ENCODE measurements at places on chromosomes 2 and 18. TPM values are rescaled to one million over a fixed set of nuclear protein-coding genes. Genes with fewer than 3 reads are reported as not detected.
A peak's percentile ranks its signal among the peaks of the same experiment; 100 is the strongest.

NT5DC4 gene
- total RNA-seq: not detected

DNA sequence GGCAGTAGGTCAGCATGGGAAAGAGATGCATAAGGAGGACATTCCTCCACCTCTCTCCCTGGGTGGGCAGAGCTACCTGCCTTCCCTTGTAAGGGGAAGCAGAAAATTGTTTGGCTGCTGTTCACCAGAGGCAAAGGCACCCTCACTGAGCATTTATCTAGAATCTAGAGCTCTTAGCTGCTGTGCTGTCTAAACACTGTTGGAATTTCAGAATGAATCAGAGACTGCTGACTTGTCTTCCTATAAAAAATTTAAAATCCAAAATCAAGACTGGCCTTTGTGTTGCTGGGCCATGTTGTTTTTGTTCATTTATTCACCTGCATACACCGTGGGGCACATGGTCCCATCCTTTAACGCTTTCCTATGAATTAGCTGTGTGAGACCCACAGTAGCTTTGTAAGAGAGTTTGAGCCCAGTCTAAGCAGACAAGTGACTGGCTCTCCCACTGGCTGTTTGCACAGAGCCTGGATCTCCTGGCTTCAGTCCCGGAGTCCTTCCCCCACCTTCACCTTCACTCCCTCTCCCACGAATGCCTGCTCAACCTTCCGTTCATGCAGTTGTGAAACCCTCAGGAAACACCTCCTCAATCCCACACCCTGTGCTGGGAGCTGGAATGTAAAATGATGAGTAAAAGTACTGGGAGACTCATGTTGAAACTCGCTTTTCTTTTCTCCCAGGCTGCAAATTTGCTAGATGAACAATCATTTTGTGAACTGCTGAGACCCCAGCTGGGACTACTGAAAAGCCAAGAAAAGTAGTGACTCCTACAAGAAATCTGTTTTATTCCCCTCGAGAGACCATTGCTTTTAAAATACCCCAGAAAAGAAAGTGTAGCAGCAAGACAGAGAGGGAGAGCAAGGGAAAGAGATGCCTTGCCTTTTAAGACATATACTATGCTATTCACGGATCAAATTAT lies 76.2 kb downstream of the FAM168B start:
- no peak for DNase-seq

DNA sequence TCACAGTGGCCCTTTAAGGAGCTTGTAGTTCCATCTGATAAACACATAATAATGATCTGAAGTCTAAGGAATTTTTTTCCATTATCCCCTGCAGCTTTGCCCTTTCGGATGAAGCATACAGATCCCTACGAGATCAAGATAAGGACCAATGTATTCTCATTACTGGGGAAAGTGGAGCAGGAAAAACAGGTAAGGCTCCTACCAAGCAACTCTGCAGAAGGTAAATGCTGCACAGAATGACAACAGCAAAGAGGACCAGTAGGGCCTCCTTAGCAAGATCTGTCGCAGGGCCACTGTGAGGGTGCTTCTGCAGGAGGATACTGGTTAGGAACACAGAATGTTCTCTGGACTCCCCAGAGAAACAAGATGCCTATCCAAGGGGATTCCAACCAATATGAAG lies 84.6 kb downstream of the MYO1B start:
- no peak for DNase-seq

GRCh38 chr2:221374234-221374633 lies 197.9 kb downstream of the EPHA4 start:
- no peak for DNase-seq

GRCh38 chr2:45001869-45002385 lies 7.3 kb downstream of the SIX2 start:
- no peak for DNase-seq

DNA sequence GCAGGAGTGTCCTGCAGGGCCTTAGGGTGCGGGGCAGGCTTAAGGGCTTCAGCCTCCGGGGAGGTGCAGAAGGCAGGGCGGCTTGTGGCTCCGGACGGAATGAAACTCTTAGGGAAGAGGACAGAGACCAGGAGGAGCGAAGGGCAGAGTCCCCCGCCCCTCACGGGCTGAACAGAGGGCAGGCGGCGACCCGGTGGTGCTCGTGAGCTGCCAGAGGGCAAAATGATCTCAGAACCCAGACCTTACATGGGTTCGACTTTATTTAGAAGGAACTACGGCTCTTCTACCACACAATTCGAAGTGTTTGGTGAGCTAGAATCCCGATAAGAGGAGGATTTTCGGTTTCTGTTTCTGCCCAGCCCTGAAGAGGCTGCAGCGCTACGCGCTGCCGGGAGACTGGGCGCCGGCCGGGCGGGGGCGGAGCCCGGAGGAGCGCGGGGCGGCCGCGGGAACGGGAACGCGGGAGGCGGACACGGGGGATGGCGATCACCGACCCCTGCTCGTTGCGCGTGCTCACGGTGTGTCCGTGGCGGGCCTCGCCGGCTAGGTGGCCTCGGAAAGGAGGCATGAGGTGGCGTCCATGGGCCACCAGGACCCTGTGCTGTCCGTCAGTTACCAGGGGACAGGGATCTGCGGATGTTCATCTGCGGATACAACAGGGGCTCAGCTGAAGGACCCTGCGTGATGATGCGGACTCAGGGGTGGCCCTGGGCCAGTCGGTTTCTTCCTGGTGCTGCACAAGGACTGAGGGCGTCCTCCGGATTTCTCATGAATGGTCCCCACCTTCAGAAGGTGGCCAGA lies 4.2 kb upstream of the SP100 start:
- peak; percentile 67 for DNase-seq
